AG09319 (cell line): ENCODE measurements at places on chromosomes 6 and 20.

DNA sequence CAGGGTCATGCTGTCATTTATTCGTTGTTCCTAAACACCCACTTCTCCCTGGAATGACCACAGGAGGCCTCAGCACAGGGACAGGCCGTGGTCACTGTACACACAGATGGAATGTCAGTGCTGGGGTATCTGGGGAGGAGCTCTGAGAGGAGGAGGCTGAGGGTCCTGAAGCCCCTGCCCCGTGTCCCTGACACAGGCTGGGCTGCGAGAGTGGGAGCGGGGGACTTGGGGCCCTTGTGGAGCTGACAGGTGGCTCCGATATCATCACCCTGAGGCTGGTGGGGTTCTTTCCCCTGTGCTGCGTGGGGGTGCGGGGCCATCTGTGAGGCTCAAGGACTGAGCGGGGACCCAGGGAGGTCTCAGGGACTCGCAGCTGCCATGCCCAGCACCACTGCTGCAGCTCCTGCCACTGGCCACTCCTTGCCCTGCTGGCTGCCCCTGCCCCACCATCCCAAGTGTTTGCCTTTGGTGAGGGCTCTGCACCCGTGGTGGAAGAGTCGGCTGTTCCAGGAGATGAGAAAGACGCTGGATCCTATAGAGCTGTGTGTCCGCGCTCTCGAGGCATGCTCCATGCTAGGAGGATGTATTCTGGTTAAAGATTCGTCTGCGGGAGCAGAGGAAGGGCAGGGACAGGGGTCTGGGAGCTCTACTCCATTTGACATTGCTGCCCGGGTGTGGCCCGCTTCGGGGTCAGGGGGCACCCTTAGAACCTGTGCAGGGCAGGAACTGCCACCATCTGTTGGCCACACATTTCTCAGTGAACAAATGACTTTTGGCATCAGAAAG lies 18.9 kb downstream of the NPEPL1 start:
- DNase-seq: no peak

DNA sequence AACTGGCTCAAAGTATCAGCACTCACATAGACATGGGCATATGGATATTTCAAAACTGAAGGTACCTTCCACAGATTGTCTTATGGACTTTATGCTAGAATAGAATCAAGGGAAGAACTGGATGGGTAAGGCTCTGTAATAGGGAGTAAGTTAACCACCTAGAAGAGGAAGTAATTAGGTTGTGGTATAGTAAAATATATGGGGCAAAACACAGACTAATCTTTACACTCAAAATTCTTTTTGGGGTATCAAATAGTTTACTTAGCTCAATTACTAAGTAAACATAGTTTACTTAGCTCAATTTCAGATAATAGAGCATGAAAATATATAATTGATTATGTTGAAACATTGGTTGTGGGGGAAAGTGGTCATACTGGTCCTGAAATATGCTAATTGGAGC lies 94.2 kb upstream of the ATXN1 start:
- DNase-seq: no peak

DNA sequence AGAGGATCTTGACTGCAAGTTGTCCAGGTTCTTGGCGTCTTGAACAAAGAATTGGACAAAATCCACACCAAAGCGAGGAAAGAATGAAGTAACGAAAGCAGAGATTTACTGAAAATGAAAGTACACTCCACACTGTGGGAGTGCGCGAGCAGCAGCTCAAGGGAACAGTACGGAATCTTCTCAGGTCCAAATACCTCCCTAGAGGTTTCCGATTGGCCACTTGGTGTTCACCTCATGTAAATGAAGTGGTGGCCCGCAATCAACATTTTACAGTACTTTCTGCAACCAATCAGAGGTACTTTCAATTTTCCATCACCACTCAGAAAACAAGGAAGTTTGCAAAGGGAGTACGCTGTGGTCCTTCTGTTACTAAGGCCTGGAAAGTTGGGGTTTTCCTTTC lies 122.4 kb downstream of the PTPRK start:
- DNase-seq: no peak

DNA sequence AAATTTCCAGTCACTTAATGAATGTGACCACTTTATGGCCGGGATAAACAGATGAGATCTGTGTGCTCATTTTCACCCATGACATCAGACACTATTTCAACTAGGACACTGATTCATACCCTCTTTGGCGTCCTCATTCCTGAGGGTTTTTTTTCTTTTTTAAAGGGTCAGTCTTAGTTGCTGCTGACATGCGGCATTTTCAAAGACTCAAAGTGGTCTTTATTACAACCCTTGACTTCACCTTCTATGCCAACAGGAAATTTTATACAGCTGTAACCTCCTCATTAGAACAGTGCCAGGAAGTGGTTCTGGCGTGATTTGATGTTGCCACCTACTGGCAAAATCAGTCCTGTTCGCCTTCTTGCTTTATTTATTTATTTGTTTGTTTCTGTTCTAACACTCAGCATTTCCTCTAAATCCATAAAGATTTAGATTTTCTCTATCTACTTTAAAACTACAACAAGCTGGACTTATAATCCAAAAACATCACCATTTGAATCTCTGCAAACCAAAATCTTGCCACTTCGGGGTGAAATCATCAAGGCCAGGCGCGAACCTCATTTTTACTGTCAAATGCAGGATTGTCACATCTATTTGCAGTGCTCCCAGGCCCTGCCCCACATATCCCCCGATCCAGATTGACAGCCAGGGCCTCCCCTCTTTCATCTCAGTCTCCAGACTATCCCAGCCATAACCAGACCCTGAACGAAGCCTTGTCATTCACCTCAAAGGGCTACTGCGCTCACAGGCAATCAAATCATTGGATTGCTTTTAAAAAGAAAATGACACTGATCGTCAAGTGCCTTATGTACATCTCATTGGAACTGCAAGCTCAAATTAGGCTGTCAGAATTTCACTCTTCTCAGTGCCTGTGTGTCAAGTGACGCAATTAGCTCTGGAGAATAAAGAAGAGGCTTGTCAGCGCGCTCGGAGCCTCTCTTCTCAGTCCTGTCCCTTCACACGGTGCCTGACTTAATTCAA lies 77.5 kb downstream of the C6orf118 start:
- DNase-seq: no peak

- no peak for DNase-seq
Measured at GRCh38 chr20:46997187-46997586, 102.5 kb downstream of the EYA2 start.

GRCh38 chr20:57175397-57176010 lies 90.9 kb downstream of the BMP7 start:
- DNase-seq: no peak

GRCh38 chr6:91539456-91539855 lies 952.6 kb upstream of the MAP3K7 start:
- no peak for DNase-seq

DNA sequence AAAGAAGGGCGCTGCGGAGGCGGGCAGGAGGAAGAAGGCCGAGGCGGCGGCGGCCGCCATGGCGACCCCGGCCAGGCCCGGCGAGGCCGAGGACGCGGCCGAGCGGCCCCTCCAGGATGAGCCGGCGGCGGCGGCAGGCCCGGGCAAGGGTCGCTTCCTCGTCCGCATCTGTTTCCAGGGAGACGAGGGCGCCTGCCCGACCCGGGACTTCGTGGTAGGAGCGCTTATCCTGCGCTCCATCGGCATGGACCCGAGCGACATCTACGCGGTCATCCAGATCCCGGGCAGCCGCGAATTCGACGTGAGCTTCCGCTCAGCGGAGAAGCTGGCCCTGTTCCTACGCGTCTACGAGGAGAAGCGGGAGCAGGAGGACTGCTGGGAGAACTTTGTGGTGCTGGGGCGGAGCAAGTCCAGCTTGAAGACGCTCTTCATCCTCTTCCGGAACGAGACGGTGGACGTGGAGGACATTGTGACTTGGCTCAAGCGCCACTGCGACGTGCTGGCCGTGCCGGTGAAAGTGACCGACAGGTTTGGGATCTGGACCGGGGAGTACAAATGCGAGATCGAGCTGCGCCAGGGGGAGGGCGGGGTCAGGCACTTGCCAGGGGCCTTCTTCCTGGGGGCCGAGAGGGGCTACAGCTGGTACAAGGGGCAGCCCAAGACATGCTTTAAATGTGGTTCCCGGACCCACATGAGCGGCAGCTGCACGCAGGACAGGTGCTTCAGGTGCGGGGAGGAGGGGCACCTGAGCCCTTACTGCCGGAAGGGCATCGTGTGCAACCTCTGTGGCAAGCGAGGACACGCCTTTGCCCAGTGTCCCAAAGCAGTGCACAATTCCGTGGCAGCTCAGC lies 780 bp downstream of the ZCCHC3 start:
- no peak for DNase-seq

GRCh38 chr6:50819466-50819903 lies 814 bp downstream of the TFAP2B start:
- DNase-seq: no peak

GRCh38 chr6:5287205-5287965 lies 26.1 kb downstream of the FARS2 start:
- peak; percentile 4 for DNase-seq

- no peak for DNase-seq
Measured at GRCh38 chr20:62376112-62377063, 9.3 kb upstream of the LAMA5 start.
